Stimulated activated CD8-positive, alpha-beta memory T cell treated with anti-CD3 and anti-CD28 coated beads, Interleukin-4, amount 100 ng/mL, for 1 hour (primary cell): ENCODE measurements at places on chromosomes 6 and 20.

DNA sequence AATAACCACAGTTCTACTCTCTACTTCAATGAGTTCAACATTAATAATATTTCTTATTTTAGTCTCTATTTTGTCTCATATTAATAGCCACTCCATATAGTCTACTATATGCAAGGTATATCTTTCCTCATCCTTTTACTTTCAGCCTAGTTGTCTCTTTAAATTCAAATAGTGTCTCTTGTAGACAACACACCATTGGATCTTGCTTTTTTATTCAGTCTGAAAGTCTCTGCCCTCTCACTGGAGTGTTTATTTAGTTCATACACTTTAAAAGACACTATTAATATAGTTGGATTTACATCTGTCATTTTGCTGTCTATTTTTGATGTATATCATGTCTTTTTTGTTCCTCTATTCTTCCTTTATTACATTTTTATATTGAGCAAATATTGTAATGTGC, 103.5 kb downstream of the RFPL4B start:
- no peak for DNase-seq

DNA sequence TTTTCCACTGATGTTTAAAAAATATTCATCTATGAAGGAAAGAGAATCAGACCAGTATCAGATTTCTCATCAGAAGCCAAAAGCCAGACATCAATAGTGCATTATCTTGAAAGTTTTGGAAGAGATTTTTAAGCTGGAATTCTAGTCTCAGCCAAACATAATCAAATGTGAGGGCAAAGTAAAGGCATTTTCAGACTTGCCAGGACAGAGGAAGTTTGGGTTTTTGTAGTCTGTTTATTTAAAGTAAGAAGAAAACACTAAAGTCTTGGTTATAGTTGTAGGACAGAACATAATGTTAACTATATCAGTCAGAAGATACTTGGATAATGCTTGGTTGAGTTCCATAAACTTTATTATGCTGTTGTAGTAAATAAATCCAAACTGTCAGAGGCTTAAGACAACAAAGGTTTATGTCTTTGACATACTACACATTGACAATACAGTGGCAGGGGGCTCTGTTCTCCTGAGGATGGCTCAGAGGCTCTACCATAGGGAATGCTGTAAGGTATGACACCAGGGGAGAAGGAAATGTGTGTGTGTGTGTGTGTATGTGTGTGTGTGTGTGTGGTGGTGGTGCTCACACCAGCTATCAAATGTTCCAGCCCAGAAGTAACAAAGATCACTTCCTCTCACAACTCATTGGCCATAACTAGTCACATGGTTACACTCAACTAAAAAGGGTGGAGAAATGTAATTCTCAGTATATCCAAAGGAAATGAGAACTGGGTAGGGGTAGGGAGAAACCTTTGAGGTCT, 26.7 kb upstream of the YWHAB start:
- no peak for DNase-seq

- no peak for DNase-seq
Observed at GRCh38 chr6:119470893-119471542, 121.5 kb upstream of the MAN1A1 start.

GRCh38 chr6:129385117-129385516, 324.9 kb downstream of the ARHGAP18 start:
- DNase-seq, result no peak

- no peak for DNase-seq
Observed at GRCh38 chr6:158049055-158050028, 67.7 kb downstream of the SYNJ2 start.
